Smooth muscle cell of the brain vasculature (primary cell): ENCODE measurements at places on chromosomes 6 and 20.

DNA sequence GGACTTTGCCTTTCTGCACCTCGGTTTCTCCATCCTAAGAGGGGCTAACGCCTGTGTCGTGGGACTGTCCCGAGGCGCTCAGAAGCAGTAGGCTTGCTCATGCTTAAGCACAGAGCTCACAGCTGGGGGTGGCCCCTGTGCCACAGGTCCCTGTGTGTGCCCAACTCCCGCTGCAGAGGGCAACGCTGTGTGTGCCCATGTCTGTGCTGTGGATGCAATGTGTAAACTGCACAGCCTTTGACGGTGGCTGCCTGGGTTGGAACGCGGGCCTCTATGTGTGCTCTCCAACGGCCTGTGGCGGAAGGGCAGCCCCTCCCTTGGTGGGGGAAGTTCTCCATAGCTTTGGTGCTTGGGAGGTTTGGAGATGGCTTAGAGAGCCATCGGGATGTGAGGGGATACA lies 10.7 kb upstream of the GATA5 start:
- no peak for DNase-seq

- no peak for DNase-seq
Measured at GRCh38 chr20:55881204-55881603, 124.1 kb downstream of the CBLN4 start.

- no peak for DNase-seq
Measured at GRCh38 chr6:53845280-53846195, 50.7 kb downstream of the LRRC1 start.

GRCh38 chr6:100096936-100097335 lies 102.9 kb upstream of the MCHR2 start:
- no peak for DNase-seq

DNA sequence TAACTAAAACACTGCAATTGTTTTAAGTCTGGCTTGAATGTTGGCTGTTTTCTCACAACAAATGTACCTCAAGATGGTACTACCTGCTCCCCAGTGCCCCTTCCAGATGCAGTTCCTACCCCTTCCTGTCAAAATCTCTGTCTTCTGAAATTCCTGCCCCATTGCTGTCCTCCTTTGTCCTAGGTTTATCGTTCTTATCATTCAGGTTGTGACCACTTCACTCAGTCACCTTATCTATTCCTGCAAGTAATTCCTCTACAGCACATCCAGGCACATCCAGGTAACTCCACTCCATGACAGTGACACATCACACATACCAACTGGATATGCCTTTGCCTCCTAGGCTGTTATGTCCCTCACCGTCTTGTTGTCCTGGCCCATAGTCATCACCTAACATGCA lies 90.2 kb downstream of the TRDN start:
- no peak for DNase-seq
